G401 (cell line): ENCODE measurements at places on chromosomes 6 and 20. TPM values are rescaled to one million over a fixed set of nuclear protein-coding genes. Genes with fewer than 3 reads are reported as not detected.

DNA sequence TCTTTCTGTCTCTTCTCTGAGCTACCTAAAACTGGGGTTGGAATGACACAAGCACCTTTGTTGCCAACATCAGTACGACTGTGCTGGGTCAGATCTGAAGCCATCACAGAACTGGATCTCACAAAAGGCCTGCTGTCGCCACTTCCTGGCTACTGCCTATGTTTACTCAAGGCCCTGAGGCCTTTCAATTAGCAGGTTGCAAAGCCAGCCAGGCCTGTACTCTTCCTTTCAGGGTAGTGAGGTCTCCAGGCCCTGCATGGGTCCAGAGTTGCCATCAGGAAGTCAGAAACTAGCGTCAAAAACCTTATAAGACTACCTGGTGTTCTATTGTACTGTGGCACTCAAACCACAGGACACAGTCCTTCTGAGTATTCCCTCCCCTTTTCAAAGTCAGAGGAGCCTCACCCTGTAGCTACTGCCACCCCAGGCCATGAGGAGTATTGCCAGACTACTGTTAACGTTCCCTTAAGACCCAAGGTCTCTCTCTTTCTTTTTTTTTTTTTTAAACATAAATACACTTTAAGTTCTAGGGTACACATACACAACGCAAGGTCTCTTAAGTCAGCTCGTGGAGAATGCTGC is 937.4 kb upstream of the GJE1 start:
- no peak for DNase-seq

The BPIFA2 gene
- total RNA-seq: not detected in 2 replicates

- DNase-seq: no peak
Observed at GRCh38 chr6:75941509-75941908, 131.0 kb downstream of the IMPG1 start.

- DNase-seq: no peak
Observed at GRCh38 chr20:43938932-43939761, 24.5 kb downstream of the TOX2 start.

DNA sequence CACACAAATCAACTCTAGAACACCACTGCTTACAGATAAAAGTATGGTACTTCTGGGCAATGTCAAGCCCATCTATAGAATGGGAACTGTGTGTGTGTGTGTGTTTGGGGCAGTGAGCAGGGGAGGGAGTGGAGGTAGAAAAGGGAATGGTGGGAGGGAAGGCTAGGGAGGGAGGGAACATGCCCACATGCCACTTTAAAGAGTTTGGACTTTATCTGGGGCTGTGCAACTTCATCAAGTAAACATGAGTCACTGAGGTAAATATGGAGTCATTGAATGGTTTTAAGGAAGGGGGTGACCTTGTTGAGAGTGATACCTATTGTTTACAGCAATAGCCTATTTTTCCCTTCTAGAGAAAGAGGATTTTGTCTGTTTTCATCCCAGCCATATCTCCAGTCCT is 22.5 kb upstream of the RNGTT start:
- DNase-seq: no peak

DNA sequence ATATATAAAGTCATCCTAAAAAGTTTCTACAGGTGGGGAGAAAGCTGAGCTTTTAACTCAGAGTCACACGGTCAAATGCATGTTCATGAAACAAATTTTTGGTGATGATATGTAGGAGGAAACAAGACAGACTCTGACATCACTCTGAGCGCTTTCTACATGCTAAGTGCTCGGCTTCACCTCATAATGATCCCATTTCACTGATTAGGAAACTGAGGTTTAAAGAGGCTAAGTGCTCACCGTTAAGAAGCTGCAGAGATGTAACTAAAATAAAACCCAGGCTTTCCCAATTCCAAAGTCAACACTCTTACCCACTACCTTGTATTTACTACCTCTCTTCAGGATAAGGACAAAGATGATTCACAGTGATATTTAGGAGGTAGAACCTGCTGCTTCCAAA is 4.7 kb downstream of the RMND1 start:
- DNase-seq: no peak

GRCh38 chr6:54026652-54027400 is 84.4 kb upstream of the MLIP start:
- no peak for DNase-seq

DNA sequence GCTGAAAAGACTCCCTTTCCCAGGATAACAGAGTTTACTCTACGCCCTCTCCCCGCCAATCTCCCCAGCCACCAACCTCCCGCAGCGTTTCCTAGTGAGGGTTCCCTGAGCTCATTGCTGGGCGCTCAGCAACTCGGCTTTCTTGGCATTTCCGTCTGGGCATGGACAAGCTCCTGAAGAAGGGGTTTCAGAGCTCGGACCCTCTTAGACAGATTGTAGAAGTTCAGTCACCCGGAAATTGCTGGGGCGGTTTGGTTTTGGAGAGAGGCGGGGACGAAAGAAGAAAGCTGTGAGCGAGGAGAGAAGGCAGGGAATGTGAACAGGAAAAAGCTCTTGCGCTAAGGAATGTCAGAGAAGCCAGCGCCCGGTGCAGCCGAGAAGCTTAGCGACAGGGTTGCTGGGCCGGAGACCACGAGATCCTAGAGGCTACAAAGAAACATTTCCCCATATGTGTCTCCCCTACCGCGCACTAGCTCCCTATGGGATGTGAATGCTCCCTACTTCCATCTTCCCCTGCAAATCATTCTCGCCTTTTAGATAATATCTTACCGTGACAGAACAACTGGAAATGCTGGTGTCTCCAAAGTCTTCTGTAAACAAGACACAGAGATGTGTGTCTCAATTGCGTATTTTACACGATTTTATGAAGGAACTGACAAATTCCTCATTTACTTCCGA is 15.8 kb downstream of the POM121L2 start:
- peak; percentile 43 for DNase-seq

The TMEM170B gene
- total RNA-seq: 4.9 and 6.3 TPM in 2 replicates

The SGK2 gene
- 0.27 TPM in 1 of 2 replicates, not detected in the other for total RNA-seq

- DNase-seq: no peak
Observed at GRCh38 chr6:126661646-126662045, 321.7 kb downstream of the CENPW start.

GRCh38 chr6:53938810-53939209 is 144.0 kb downstream of the LRRC1 start:
- DNase-seq: no peak

The ZSWIM3 gene
- total RNA-seq: 2.9 and 4.9 TPM in 2 replicates

- DNase-seq: no peak
Observed at GRCh38 chr20:19864130-19864529, 106.1 kb downstream of the RIN2 start.

DNA sequence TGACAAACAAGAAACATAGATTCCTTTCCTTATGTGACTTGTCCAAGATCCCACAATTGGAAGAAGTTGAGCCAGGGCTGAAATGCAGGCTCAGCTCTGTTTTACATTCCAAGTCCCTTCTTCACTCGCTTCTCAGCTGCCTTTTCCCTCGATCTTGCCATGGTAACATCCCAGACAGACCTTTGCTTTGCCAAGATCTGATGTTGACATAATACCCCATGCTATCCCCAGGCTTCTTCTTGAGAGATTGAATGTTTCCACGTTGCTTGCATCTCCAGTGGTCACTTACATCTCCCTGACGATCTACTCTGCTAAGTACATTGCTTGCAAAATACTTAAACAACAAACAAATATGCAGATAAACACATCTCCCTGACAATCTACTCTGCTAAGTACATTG is 63.5 kb downstream of the TBXT start:
- DNase-seq: no peak

The RAD21L1 gene
- total RNA-seq: not detected in 2 replicates

- no peak for DNase-seq
Observed at GRCh38 chr6:10014557-10014956, 400.3 kb downstream of the TFAP2A start.

DNA sequence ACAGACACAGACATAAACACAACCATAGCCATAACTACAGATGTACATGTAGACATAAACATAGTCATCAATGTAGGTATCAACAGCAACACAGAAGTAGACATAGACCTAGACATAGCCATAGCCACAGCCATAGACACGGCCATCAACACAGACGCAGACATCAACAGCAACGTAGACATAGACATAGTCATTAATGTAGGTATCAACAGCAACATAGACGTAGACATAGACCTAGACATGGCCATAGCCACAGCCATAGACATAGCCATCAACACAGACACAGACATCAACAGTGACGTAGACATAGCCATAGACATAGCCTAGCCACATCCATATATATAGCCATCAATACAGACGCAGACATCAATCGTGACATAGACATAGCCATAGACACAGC is 258.3 kb upstream of the FOXQ1 start:
- DNase-seq: no peak

DNA sequence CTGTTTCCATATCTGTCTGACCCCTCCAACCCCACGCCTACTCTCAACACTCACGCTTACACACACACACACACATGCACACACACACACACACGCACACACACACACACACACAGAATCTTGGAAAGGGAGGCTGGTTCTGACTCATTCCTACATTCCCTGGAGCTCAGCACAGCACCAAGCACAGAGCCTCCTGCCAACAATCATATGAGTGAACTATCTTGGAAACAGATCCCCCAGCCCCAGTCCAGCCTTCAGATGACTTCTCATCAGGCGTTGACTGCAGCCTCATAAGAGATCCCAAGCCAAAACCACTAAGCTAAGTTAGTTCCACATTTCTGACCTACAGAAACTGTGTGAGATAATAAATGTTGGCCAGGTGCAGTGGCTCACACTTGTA is 14.1 kb upstream of the HCK start:
- DNase-seq: no peak

The GSTA3 gene
- total RNA-seq: not detected in 2 replicates

DNA sequence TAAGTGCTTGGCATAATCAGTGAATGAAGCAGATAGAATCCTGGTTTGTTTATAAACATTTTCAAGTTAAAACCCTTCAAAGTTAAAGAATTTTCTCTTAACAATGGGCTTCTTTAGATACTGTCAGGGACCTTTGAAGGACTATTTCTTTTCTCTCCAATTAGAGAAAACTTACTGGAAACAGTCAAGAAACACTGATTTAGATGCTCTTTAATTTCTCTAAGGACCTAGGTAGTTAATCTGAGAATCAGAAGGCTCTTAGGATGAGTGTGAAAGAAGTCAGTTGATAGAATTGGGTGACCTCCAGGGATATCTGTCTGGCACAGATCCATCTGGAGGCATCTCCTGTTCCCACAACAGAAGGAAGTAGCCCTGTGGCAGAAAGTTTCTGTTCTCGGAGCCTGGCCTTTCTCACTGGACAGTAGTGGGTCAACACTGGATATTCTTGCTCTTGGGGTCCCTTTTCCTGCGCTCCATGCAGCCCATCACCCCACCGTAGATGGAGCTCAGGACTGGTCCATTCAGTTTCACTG is 22.5 kb downstream of the KIAA0408 start:
- DNase-seq: peak; percentile 53

The SLC22A16 gene
- total RNA-seq: 0.12 and 2.0 TPM in 2 replicates

DNA sequence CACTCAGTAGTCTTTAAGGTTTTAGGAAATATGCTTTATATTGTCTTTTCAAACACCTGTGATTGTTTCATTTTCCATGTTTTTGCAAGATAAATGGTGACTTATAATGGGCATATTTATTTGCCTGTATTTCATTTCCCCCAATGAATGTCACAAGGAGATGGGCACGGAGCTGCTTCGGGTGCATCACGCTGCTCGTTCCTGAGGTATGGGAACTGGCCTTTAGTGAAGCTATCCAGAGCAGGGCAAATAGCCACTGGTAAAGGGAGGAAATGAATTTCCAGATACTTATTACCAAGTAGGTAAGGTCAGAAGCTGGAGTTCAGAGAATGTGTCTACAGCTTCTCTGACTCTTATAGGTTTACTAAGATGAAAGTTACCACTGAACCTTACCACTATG is 3.7 kb downstream of the POU3F2 start:
- no peak for DNase-seq

The ZHX3 gene
- total RNA-seq: 2.7 and 3.0 TPM in 2 replicates

- DNase-seq: no peak
Observed at GRCh38 chr20:37378420-37378784, 32.5 kb downstream of the SRC start.

GRCh38 chr20:49281059-49281912 is 3.4 kb upstream of the ZNFX1 start:
- no peak for DNase-seq

DNA sequence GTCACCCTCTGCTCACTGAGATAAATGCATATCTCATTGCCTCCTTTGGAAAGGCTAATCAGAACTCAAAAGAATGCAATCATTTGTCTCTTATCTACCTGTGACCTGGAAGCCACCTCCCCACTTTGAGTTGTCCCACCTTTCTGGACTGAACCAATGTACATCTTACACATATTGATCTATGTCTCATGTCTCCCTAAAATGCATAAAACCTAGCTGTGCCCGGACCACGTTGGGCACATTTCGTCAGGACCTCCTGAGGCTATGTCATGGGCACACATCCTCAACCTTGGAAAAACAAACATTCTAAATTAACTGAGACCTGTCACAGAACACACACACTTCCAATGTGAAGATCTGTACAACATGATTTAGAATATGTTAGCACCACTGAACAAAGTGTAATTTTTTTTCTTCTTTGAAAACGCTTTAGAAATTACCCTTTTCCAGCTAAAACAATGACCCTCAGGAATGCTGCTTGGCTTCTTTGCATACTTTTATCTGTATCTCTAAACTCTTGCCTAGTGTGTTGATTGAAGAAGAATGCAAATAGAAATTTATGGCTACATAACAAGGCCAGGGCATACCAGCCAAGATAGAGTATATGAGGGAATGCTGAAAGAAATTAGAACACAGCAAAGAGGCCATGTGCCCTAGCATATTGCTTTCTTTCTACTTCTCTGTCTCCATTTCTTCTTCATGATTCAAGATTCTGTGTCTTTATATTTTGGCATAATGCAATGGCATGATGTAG is 84.6 kb upstream of the DST start:
- no peak for DNase-seq

The TPX2 gene
- total RNA-seq: 94.2 and 155 TPM in 2 replicates

DNA sequence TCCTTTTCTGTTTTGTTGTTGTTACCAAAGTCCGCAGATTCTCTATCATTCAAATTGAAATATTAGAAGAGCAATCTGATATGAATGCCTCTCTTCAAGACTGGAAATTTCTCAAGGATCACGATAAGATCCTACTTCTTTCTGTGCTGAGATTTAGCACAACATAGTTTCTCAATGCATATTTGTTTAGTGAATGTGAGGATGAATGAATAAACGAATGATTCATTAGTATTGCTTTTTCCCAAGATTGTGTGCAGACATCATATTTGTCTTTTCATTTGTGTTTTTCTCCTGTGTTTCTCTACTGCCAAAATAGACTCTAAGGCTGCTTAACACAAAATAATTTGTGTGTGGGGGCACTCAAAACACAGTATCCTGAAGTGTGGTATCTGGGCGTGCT is 862.7 kb upstream of the MAP3K7 start:
- no peak for DNase-seq

- no peak for DNase-seq
Observed at GRCh38 chr6:88881451-88881850, 82.0 kb downstream of the RNGTT start.

The CLDN20 gene
- not detected in 2 replicates for total RNA-seq

DNA sequence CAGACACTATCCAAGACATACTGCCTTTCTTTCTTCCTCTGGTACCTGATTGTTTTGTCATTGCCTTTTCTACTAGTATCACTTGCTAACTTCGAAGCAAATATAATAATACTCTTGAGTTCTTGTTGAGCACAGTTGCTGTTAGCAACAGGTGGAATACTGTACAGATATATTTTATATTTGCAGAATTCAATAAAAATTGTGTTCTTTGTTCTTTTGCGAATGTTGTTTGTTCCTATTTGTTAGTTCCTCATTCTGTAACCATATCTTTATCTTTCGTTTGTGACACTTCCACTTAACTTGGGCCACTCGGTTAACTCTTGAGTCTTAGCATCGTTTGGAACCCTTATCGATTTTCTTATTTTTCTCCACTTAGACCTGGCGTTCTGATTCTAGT is 868 bp downstream of the CYB5R4 start:
- no peak for DNase-seq

GRCh38 chr6:133774356-133774755 is 114.6 kb upstream of the TCF21 start:
- no peak for DNase-seq
